Left colon (tissue), 2 donors: ENCODE measurements at places on chromosomes 12 and 14. TPM values are rescaled to one million over a fixed set of nuclear protein-coding genes. Genes with fewer than 3 reads are reported as not detected.

DNA sequence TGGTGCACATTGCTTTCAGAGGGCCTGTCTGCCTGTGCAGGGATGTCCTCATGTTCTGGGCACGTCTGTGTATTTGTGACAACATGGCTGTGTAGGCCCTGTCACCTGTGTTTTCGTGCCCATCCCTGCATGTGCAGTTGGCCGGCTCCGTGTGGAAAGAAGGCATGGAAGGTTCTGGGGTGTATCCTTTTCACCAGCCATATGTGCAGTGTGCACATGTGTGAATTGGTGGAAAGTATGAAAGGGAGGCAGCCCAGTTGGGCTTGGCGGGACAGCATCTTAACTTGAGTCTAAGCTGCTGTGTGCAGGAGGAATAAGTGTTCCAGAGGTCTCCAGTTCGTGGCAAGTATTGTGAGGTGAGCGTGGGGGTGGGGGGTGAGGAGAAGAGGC lies 669 bp downstream of the TSPAN11 start:
- no peak for DNase-seq

Gene RPL10L
- total RNA-seq: 9.6 TPM

DNA sequence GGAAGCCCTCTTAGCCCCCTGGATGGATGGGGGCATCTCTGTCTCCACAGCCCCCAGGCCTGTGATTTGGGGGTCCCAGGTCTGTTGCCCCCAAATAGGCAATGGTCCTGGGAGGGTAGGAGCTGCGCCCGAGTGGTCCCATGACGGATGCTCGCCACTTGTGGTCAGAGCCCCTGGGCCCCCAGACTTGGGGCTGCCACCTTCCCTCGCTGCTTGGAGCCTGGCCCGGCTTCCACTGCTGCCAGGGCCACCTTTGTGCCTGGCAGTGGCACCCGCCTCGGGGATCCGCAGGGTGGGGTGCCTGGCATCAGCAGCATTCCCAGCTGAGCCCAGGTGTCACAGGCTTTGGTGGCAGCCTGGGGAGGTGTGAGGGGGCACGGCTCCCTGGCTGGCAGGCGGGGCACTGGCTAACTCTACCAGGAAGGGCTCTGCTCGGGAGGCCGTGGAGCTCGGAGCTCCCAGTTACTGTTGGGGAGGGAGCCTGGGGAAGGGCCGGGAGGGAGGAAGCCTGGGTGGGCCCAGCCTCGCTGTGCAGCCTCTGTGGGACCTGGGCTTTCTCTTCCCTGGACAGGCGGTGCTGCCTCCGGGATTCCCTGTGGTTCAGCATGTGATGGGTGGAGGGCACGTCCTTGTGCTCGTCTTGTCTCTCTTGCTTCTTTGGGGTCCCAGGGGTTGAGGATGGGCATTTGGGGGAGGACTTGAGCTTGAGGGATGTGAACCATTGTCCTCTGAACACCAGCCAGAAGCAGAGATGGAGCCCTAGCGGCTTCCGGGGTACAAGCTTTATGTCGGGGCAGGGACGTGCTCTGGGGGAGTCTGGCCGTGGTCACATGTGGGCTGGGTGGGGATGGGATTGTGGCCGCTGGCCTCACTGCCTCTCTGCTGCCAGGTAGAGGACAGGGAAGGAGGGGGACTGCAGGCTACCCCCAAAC lies 5.4 kb downstream of the KIF26A start:
- no peak for DNase-seq

- no peak for DNase-seq
These were observed 1.3 kb downstream of the FGD6 start for GRCh38 chr12:95215949-95216348.

Gene TSPAN19
- total RNA-seq: not detected

DNA sequence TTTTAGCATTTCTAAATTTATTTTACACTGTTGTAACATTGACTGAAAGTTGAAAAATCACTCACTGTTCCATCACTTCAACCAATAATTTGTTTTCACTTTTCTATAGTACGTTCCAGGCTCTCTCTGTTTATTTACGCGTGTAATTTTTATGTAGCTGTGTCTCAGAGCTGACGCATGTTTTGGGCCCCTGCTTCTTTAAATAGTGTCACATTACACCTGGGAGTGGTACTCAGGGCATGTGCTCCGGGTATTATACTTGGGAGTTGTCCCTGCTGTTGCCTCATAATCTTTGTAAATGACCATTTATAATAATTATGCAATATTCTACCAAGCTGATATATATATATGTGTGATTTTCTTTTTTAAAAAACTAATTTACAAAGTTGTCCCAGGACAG lies 132.8 kb upstream of the CPM start:
- DNase-seq: no peak

Gene TMPRSS12
- not detected for total RNA-seq

DNA sequence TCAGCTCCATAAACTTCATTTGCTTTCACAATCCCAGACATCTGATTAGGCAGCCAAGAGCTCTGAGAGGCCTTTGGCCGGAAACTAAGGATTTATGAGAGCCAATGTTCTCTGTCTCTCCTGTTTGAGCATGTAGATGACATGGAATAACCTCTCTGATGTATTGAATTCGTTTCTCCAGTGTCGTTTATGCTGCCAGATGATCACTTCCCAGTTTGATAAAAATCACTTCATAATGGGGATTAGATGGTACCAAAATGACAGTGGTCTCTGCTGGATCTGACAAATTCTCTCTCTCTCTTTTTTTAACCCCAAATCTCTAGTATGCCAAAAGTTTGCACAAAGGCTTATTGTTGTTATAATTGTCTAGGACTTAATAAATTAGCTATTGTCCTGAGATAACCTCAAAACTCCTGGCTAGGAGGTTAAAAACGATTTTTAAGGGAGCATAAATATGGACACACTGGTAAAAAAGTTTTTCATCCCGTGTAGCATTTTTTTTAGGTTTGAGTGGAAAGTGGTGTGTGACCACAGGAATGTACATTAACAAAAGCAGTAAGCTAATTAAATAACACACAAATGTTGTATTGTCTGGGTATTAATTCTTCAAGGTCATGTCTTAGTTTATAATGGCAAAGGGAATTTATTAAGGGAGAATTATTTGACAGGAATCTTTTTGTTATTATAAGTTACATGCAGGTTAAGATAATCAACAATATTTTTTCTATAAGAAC lies 82.6 kb upstream of the USP44 start:
- DNase-seq: peak; percentile 45

Gene EPYC
- total RNA-seq: not detected
